ENCODE measurements at places on chromosomes 7 and 10. TPM values are rescaled to one million over a fixed set of nuclear protein-coding genes. Genes with fewer than 3 reads are reported as not detected.
A peak's percentile ranks its signal among the peaks of the same experiment; 100 is the strongest.

- DNase-seq, result peak; percentile 38
Measured at GRCh38 chr10:43250615-43251418, 16.0 kb downstream of the RASGEF1A start.

GRCh38 chr10:110786172-110786571, 85.6 kb upstream of the PDCD4 start:
- no peak for DNase-seq

LIPF gene
- total RNA-seq, result not detected

SORBS1 gene
- total RNA-seq, result 593 TPM

KMT2E gene
- 161 TPM for total RNA-seq

- no peak for DNase-seq
Measured at GRCh38 chr10:59393349-59393748, 31.0 kb upstream of the FAM13C start.

SLC13A4 gene
- total RNA-seq, result 0.27 TPM

STEAP1 gene
- 17.1 TPM for total RNA-seq

HECW1 gene
- total RNA-seq, result 4.8 TPM

GRCh38 chr7:38296059-38296857, 22.8 kb upstream of the TARP start:
- DNase-seq, result no peak

DNA sequence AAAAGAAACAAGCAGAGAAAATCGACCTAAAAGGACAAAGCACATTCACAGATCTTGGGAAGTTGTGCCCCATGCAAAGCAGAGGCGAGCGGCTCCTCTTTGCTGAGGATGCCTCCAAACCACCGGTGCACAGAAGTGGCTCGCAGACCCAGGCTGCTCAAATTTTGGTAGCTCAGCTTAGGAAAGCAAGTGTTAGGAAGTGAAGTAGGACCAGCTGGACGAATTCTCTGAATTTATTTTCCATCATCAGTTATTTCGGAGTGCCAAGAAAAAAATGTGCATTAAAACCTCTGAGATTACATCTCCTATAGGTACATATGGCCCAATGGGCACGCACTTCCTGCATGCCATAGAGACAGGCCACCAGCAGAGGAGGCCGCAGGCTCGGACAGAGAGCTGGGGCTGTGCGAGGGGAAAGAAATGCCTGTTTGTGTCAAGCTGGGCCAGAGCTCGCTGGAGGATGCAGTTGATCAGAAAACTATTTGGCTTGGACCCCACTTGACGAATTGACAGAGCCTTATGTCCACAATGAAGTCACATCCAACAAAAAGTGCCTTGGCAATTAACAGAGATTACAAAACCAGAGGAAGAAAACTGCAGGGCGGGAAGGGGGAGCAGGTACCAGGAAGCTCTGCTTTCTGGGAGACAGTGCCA, 122.3 kb upstream of the LYZL2 start:
- peak; percentile 85 for DNase-seq

DNA sequence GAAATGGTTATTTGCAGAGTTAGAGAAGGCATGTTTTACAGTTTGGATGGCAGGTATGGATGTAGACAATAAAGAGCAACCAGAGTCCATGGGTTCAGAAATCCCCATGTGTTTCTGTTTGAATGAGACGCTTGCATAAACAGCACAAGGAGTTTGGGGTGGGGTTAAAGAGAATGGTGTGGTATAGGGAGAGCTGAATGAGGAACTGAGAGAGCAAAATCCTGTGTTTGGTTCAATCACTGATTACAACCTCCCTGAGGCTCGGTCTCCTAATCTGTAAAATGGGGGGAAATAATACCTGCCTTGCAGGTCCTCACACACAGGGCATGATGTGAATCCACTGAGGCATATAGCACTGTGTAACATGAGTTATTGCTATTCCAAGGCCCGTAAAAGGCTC, 23.7 kb downstream of the CAV1 start:
- no peak for DNase-seq

DNA sequence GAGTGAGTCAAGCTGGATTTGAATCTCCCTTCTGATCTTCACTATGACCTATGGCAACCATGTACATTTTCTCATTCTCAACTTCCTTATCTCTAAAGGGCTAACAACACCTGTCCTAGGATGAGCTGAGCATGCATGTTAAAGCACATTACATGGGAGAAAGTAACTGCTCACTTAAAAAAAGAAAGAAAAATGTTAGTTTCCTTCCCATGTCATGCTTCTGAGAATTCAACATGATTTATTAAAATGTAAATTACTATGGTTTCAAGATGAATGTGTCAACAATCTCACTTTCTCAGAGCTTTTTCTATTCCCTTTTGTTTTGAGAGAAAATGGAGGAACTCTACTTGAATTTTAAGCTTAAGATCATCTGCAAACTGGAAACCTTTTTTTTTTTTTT, 295.3 kb downstream of the SKIDA1 start:
- no peak for DNase-seq

ARMC3 gene
- 0.18 TPM for total RNA-seq

DENND2A gene
- total RNA-seq, result 37.6 TPM

TMEM243 gene
- 24.6 TPM for total RNA-seq

OR2A7 gene
- total RNA-seq, result 3.7 TPM

DNA sequence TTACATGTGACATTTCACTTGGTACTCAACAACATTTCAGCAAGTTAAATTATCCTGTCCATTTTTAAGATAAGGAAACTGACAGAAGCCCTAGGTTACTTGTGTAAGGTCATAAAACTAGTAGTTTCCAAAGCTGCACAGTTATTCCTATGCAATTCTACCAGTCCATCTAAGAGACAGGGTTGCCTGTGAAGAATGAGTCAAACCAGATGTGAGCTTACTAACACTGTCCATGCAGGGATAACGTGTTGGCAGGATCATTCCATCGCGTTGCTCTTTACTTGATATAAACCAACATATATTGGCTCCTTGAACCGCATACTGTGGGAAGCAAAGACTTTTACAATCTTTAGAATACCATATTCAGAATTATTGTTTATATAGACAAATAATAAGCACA, 280.9 kb upstream of the HGF start:
- DNase-seq, result no peak

DNA sequence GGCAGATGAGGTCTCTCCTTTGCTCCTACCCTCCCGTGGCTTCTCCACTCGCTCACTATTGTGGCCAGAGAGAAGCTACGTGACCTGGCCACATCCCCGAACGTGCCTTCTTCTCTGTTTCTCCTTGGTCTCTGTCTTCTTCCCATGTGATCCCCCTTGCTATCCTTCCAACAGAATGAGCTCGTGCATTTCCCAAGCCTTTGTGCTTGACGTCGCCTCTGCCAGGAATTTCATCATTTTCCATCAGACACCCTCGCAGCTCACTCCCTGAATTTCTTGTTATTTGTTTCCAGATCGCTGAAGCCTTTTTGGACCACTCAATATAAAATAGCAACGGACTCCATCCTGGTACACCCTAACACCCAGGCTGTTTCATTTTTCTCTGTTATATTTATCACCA, 13.8 kb upstream of the INHBA start:
- no peak for DNase-seq

DNA sequence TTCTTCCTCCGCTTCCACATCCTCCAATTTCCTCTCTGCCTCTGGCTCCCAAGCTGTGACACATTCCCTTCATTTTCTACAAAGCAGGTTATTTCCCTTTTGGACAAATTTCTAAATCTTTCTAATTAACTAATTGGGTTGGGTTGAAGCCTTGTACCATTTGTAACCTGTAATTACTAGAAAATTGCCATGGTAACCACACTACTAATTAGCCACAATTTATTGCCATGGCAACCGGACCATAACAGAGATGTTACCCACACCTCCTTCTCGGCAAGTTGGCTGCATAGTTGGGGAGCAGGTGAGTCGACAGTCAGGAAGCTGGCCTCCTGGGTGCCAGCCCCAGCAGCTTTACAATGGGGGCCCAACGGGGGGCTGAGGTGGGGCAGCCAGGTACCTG, 61.6 kb downstream of the GOLGA7B start:
- no peak for DNase-seq

CDHR1 gene
- 2.0 TPM for total RNA-seq

DNA sequence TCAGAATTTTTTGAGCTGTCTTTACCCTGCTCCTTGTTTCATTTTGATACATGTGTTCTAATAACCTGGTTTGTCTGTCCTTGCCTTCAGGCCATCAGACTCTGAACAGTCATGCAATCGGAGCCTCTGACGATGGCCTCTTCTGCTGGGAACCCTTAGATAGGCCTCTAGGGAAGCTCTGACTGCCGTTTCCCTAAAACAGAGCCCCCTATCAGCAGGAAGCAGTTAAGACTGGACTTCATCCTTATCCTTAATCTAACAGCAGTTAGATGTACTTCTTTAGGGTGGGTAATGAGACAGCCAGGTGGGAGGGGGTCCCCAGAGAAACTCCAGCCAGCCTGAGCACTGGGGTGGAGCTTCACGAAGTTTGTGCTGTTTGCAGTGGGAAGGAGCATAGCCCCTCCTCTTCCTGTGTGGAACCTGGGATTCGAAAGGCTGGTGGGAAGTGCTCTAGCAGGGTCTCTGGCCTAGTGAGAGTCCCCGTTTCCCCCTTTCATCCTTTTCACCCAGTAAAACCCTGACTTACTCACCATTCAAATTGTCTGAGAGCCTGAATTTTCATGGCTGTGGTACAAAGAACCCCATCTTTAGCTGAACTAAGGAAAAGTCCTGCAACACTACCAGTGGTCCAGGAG, 28.4 kb upstream of the SORCS3 start:
- no peak for DNase-seq

DNA sequence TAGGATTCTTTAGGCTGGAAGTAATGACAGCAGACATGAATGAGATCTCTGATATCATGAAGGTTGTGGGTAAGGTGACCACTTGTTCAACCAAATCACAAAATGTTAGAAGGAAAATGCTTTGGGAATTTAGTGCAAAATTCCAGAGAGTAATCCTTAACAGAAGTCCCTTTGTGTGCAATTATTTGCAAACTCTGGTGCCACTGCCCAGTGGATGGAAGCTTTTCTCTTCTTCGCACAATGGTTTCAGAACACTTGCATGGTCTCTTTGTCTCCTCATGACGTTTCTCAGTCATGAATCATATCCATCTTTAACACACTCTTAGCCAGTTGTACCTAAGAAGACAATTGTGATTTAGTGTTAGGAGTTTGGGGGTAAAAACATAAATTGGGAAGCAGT, 570.4 kb upstream of the ANKRD30A start:
- DNase-seq, result no peak

GRCh38 chr7:150931199-150931869, 46.8 kb downstream of the KCNH2 start:
- no peak for DNase-seq

TMEM209 gene
- total RNA-seq, result 23.9 TPM

PDIA4 gene
- 61.5 TPM for total RNA-seq

DPYSL4 gene
- total RNA-seq, result 0.31 TPM

DNA sequence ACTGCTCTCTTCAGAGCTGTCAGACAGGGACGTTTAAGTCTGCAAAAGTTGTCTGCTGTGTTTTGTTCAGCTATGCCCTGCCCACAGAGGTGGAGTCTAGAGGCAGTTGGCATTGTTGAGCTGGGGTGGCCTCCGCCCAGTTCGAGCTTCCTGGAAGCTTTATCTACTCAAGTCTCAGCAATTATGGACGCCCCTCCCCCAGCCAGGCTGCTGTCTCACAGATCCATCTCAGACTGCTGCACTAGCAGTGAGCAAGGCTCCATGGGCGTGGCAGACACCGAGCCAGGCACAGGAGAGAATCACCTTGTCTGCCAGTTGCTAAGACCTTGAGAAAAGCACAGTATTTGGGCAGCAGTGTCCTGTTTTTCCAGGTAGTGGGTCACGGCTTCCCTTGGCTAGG, 98.1 kb downstream of the SDHAF3 start:
- DNase-seq, result no peak

DNA sequence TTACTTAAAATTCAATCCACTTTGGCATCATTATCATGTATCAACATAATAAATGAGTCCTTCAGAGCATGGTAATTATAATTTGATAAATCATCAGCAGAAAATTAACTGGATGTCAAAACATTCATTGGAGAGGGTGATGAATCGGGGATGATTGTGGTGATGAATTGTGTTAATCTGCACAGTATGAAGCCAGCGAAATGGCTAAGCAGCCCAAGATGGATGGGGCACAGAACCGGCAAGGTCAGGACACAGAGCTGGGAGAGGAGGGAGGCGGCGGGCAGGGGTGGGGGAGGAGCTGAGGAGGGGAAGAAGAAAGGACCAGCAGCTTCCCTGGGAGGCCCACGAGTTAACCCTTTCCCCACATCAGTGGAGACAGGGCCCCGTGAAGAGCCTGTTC, 536.1 kb downstream of the LRMDA start:
- DNase-seq, result no peak

DNA sequence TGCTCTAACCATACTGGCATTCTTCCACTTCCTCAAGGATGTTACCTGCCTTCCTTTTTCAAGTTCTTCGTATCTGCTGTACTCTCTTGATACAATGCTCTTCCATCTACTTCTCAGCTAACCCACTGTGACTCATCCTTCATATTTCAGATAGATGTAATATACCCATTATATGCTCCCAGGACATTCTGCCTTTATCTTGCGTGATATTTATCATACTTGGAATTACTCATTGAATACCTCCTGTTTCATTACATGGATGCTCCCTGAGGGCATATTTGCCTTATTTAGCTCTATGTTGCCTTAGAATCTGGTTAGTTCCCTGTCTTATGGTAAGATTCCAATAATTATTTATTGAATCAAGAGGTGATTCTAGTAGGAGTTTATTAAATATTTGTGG, 706.4 kb downstream of the SORCS3 start:
- DNase-seq, result no peak

DNA sequence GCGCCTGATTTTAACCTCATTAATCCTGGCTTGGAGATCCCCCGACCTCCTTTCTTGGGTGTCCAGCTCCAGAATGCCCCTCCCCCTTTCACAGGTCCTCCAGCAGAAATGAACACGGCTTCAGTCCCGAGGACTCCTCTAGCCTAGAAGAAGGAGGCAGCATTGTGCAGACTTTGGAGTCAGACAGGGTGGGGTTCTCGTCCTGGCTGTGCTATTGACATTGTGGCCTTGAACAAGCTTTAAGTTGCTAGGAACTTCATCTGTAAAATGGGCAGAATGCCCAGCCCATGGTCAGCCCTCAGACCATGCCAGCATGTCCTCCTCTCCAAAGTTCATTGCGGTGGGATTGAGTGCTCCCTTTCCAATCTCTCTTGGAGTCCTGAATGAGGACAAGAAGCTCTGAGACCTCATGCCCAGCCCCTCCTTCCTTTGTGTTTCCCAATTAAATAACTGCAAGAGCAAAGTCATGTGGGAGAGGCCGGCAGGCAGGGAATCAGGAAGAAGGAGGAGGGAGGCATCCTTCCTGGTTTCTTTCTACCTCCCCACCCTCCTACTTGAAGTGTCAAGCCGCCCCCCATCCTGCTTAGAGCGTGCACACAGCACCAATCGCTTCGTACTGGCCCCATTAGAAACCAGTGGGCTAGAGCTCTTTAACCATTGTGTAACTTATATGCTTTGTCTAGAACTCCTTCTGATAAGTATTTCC, 86.4 kb downstream of the RBM20 start:
- DNase-seq, result no peak

MBL2 gene
- total RNA-seq, result not detected

GPER1 gene
- 11.1 TPM for total RNA-seq

GRCh38 chr10:119090026-119090795, 9.6 kb upstream of the EIF3A start:
- peak; percentile 9 for DNase-seq

All from sciatic nerve (tissue), 2 donors.